ENCODE measurements at places on chromosomes 2 and 18.

- DNase-seq: no peak
These were observed 2.4 kb upstream of the SOX11 start for GRCh38 chr2:5689750-5690149.

DNA sequence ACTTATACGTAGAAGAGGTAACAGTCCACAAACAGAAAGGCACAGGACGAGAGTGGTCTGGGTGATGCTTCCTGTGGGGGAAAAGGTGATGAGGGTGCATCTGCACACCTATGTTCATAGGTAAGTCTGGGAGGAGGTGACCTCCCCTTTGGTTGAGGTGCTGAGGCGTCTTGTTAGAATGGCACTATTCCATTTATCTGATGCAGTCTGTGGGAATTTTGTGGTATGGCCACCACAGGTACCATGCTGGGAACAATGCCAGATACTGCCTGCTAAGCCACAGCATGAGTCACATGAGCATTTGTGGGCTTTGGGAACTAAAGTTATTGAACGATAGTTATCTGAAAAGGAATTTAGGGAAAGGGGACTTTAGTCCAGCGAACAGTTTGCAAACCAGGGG is 27.9 kb downstream of the IL37 start:
- DNase-seq: no peak

GRCh38 chr2:232347369-232347768 is 31.2 kb upstream of the ALPP start:
- no peak for DNase-seq

- no peak for DNase-seq
These were observed 54.1 kb downstream of the EML4 start for GRCh38 chr2:42223067-42223854.

- no peak for DNase-seq
These were observed 85.1 kb downstream of the CHN1 start for GRCh38 chr2:174919947-174920595.

DNA sequence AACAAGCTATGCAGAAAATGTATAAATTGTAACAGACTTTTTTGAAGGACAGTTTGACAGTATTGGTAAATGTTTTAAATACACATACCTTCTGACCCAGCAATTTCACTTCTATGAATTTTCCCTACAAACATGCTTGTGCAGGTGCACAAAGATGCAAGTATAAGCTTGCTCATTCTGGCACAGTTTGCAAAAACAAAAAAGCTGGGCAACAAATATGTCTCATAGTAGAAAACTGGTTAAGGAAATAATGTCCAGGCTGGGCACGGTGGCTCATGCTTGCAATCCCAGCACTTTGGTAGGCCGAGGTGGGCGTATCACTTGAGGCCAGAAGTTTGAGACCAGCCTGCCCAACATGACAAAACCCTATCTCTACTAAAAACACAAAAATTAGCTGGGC is 96.9 kb upstream of the NEDD4L start:
- no peak for DNase-seq

GRCh38 chr2:66539452-66539851 is 104.5 kb downstream of the MEIS1 start:
- no peak for DNase-seq

- DNase-seq: peak; percentile 6
These were observed 221.0 kb downstream of the CDH20 start for GRCh38 chr18:61554117-61554776.

DNA sequence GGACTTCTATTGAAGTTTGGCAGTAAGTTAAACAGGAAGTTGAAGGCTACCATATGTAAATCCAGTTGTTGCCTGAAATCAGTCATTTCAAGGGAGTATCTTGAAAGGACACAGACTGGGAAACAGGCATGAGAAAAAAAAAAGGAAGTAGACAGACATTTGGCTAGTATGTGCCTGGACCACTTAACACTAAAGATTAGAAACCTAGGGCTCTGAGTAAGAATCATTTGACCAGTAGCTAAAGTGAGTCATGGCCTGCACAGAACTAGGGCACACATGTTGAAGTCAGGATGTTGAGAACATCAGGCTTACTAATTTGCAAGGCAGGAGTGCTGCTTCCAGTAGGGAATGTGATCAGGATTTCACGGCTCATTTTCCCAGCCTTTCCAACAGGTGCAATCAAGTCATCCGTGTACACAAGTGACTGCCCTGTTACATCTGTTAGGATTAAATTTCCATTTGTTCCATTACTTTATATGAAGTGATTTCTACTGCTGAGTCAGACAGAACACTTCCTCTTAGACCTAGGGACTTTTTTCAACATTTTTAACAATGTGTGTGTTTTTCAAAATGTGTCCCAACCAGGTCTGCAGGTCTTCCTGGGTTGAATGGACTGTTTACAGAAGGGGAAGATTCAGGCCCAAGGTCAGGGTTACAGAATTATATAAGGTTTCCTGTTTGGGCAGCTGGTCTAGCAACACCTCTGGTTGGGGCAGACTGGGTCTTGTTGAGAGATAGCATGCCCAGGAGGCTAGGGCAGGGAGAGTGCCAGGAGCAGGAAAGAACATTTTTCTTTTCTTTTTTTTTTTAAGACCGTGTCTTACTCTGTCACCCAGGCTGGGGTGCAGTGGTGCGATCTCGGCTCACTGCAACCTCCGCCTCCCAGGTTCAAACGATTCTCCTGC is 145.6 kb downstream of the TGIF1 start:
- DNase-seq: no peak

DNA sequence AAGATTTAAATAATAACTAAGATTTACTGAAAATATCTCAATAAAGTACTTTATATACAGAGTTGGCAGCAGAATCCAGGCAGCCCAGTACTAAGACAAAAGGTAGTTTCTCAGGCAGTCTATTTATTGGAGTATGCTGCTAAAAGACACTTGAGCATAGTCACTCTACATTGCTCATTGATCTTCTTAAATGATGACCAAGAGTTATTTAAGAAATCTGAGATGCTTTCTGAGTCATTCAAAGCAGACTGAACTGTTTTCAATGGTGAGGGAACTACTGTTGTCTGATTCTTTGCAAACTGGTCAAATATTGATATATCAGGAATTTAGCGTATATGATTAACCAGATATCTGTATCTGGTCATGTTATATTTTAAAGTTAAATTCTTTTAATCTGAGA is 133.6 kb downstream of the PHLPP1 start:
- DNase-seq: no peak

GRCh38 chr2:2187196-2187595 is 143.9 kb downstream of the MYT1L start:
- DNase-seq: no peak

- no peak for DNase-seq
These were observed 115.8 kb upstream of the PDE1A start for GRCh38 chr2:182542501-182543258.

- DNase-seq: peak; percentile 89
These were observed 2.7 kb upstream of the RNPEPL1 start for GRCh38 chr2:240565333-240566202.

GRCh38 chr2:220708366-220708765 is 863.7 kb downstream of the EPHA4 start:
- no peak for DNase-seq

DNA sequence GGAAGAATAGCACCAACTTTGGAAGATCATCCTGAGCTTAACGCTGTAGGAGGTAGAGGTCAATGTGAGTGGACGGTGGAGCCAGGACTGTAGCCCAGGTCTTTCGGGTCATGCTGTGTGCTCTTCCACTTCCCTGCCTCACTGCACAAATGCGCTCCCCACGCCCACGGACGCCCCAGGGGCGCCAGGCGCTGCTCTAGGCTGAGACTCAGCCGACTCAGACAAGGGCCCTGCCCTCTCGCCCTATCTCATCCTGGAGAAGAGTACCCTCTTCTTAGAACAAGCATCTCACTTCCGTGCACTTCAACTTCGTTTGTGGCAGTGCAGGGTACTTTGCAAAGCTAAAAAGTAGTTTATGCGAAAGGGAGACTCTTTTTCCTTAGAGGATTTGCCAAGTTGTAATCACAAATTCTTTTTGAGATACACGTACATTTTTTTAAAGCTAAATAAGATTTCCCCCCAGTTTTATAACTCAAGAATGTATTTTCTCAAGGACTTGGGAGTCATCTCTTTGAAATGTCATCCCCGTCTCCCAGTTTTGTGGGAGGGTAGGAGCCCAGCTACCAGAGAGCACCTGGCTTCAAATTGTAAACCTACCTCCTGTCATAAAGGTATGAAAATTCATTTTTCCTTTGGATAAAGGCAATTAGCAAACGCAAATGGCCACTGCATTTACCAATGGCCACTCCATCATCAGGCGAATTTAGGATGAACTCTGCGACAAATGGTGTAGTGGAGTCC is 1.2 kb upstream of the PRELID3A start:
- no peak for DNase-seq
